NCI-H1436 (cell line): ENCODE measurements at places on chromosomes 1 and 21.

- no peak for DNase-seq
Observed at GRCh38 chr1:111628153-111628552, 8.6 kb downstream of the RAP1A start.

DNA sequence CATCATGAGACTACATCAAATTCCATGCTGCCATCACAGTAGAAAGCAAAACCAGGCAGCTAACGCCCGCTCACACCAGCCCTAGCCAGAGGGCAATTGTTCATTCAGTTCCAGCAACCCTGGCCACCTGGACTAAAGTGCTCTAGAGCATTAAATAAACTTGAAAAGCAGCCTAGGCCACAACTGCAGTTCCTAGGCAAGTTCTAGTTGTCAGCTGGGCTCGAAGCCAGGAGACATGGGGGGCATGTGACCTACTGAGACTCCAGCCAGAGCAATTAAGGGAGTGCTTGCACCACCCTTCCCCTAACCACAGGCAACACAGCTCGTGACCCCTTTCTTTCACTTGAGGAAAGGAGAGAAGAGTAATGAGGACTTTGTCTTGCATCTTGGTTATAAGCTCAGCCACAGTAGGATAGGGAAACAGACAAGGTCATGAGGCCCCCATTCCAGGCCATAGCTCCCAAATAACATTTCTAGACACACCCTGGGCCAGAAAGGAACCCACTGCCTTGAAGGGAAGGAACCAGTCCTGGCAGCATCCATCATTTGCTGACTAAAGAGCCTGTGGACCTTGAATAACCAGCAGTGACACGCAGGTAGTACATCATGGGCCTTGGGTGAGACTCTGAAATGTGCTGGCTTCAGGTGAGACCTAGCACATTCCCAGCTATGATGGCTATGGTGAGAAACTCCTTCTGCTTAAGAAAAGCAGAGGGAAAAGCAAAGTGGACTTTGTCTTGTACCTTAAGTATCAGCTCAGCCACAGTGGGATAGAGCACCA, 77.0 kb downstream of the ZZZ3 start:
- no peak for DNase-seq

DNA sequence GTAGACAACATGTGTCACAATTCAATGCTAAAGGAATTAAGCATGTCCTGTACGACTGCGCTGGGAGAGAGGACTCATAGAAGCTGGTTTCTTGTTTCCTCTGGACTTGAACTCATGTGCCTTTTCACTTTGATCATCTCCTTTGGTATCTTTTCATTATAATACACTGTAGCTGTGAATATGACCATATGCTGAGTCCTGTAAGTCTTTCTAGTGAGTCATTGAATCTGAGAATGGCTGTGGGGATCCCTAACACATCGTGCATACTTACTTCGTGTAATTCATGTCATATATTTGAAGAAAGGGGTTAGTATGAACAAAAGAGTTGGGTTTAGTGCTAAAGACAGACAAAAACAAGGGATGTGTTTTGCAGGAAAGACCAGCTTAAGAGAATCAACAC, 148.1 kb upstream of the RUNX1 start:
- no peak for DNase-seq

- DNase-seq: no peak
Observed at GRCh38 chr1:220341126-220341525, 68.9 kb upstream of the RAB3GAP2 start.

DNA sequence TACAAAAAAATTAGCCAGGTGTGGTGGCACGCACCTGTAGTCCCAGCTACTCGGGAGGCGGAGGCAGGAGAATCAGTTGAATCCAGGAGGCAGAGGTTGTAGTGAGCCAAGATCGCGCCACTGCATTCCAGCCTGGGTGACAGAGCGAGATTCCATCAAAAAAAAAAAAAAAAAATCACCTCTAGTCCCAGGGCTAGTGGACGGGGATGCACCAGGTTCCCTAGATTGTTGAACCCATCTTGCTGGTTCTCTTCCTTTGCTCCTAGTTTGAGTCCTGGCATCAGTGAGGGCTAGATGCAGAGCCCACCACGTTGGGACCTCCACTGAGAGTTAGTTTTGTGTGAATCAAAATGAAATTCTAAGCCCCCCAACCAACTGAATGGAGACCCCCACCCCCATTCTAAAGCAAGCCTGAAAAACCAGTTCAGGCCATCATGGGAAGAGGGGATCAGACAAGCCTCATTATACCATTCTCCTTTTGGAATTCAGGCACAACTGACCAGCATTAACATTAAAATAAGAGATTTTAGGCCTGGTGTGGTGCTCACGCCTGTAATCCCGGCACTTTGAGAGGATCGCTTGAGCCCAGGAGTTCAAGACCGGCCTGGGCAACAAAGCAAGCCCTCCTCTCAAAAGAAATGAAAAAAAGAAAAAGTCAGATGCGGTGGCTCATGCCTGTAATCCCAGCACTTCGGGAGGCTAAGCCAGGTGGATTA, 17.9 kb upstream of the L1TD1 start:
- DNase-seq: no peak

DNA sequence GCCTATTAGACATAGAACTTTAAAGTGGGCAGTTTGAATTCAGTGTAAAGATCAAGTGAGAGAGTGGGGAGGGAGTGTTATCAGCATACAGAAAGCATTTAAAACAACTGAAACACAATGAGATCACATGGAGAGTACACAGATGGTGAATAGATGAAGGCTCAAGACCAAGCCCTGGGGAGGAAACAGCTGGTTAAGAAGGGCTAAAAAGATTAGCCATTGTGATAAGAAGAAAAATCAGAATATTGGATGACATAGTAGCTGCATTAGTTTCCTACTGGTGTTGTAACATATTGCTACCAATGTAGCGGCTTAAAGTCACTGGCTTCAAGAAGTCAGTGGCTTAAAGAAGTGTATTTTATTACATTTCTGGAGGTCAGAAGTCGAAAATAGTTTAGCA, 443.4 kb upstream of the RGS18 start:
- DNase-seq: no peak

- DNase-seq: no peak
Observed at GRCh38 chr1:160494620-160495019, 28.4 kb downstream of the SLAMF6 start.

DNA sequence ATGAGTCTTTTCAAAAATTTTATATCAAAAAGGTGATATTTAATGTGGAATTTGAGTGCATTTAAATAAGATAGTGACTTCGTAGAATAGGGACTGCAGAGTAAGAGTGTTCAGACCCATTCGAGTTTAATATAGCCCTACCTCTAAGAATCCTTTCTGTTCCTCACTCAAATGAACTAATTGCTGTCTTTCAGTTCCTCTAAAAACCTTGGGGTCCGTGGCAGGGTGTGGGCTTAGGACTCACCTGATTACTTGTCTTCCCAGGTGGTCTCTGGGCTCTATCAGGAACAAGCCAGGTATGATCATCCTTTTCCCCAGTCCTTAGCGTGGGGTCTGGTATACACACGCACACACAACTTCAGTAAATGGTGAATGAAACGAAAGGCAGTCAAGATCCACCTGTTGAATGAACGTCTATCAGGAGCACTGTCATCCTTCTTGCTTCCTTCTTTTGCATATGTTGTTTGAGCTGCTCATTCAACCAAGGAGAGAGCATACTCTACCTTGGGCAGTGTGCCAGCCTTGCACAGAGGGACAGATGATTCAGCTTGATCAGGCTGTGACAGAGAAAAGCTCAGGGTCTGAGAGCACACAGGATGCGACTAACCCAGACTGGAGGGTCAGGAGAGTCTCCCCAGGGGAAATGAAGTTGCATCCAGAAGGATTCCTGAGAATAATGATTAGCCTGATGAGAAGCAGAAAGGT, 1.2 kb upstream of the RNF11 start:
- peak; percentile 90 for DNase-seq

DNA sequence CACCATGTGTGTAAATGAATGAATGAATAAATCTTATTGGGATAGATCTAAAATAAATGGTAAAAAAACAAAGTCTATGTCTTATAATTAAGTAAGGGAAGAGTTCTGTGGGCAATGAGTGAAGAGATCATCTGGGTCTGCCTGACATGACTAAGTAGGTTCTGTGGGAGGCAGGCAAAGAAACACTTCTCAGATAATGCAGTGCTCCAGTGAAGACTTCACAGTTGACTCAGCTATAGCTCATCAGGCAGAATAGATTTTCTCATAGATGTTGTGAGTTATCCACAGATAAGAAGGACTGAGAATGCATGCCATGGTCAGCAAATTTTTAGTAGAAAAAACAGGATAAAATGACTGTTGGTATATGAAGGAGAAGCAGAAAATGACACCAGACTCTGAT, 12.4 kb downstream of the KRTAP22-2 start:
- no peak for DNase-seq

- DNase-seq: no peak
Observed at GRCh38 chr1:169118227-169118626, 11.7 kb downstream of the ATP1B1 start.

DNA sequence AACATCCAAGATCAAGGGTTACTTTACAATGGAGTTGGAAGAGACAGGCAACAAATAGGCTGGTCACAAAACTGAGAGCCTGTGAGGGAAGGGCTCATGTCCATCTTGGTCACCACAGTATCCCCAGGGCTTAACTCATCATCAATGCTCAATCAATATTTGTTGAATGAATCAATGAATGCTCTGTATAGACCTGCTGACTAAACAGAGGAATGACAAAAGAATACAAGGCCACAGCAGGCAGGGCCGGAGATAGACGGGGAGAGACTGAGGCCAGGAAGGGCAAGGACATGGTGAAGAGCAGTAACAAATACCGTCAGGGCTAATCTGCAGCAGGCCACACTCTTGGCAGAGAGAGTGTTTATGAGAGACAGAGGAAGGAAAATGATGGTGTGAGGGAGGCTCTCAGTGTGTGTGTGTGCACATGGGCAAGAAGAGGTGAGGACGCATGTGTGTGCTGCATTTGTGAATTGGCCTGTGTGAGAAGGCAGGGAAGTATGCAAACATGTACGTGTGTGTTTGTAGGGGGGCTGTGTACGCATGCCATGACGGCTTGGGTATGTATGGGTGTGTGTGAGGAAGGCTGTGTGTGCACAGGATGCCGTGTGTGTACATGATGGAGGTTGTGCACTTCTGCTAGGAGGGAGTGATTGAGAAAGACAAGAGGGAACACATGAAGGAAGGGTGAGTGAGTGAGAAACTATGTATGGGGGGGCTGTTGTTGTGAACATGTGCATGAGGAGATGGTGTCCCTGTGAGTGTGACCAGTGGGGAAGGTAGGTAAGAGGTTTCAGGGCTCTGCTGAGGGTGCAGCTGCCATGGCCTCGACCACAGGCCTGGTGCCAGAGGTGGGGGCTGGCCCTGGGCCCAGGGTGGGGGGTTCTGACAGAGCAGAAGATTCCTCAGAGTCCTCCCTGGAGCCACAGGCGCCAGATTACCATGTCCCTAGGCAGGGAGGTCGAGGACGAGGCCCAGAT, 15.4 kb downstream of the AHDC1 start:
- no peak for DNase-seq

GRCh38 chr21:45423201-45423955, 18.4 kb downstream of the COL18A1 start:
- no peak for DNase-seq

DNA sequence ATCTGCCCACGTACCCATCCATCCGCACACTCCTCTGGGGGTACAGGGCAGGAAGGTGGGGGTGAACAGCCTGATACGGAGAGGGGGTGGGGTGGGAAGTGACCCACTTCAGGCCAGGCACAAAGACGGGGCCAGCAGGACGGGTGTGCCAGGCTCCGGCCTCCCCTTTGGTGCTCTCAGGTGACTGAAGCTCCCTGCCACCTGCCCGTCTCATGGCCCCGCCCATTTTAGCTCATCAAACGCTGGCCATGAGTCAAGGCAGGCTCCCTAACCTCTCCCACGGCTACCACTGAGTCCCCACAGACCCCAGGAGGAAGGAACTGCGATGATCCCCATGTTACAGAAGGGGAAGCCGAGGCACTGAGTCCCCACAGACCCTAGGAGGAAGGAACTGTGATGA, 109.6 kb downstream of the CRYAA start:
- no peak for DNase-seq

- DNase-seq: no peak
Observed at GRCh38 chr21:23223882-23224281, 2225.7 kb downstream of the NCAM2 start.

DNA sequence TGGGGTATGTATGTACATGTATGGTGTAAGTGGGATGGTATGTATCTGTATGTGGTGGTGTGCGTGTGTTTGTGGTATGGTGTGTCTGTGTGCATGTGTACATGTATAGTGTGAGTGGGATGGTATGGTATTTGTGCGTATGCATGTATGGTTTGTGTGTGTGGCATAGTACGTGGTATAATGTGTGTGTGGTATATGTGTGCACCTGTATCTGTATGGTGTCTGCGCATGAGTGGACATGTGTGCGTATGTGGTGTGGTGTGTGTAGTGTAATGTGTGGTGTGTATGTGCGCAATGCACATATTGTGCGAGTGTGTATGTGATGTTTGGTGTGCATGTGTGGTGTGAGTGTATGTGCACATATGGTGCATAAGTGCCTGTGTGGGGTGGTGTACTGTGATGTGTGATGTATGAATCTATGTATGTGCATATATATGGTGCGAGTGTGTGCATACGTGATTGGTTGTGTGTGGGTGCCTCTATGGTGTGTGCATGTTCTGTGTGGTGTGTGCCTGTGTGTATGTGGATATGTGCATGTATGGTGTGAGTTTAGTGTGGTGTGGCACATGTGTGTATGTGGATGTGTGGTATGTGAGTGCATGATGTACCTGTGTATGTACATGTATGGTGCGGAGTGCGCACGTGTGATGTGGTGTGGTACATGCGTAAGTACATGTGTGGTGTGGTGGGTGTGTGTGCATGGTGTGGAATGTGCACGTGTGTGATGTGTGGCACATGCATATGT, 38.8 kb downstream of the WDR4 start:
- DNase-seq: no peak

- DNase-seq: no peak
Observed at GRCh38 chr21:39611551-39612190, 1.1 kb upstream of the B3GALT5 start.

DNA sequence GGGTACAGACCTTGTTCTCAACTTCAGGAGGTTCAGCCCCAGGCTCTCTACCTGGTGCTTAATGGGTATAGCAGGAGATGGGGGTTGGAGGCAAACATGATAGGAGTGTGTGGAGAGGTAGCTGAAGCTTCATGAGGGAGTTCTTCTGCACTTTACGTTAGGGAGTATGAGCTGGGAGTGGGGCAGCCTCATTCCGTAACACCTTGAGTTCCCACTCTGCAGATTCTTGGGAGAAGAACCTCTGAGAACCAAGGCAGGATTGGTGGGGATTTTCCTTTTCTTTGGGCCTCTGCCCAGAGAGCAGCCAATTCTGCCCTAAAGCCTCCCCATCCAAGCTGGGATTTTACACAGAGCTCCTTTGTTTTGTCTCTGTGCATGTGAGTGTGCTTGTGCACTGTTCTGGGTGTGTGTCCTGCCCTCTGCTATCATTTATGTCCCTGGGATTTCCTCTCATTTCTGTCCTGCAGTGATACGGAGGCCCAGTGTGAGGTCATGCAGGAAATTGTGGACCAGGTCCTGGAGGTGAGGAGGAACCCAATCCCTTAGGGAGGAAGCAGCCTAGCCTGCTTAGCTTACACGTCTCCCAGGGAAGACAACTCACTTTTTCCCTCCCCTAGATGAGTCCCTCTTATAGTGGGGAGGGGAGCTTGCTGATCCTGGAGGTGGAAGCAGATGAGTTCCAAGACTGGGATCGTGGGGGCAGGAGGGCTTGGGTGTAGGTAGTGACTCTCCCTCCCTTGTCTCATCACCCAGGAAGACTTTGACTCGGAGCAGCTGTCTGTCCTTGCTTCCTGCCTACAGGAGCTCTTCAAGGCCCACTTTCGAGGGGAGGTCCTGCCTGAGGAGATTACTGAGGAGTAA, 11.6 kb upstream of the SLC27A3 start:
- no peak for DNase-seq
